ENCODE measurements at places on chromosomes 7 and 10. TPM values are rescaled to one million over a fixed set of nuclear protein-coding genes. Genes with fewer than 3 reads are reported as not detected.

RAPGEF5 gene
- total RNA-seq = 1.7 TPM

RABGEF1 gene
- 25.6 TPM for total RNA-seq

HSPB1 gene
- total RNA-seq = 31.0 TPM

COL1A2 gene
- 4,961 TPM for total RNA-seq

COX15 gene
- 20.4 TPM for total RNA-seq

SFRP5 gene
- total RNA-seq = 3.9 TPM

AFAP1L2 gene
- total RNA-seq = 0.47 TPM

SPDYE3 gene
- total RNA-seq = not detected

GPR146 gene
- 6.8 TPM for total RNA-seq

FBXO24 gene
- total RNA-seq = 0.30 TPM

FAM25A gene
- total RNA-seq = not detected

GPR37 gene
- total RNA-seq = 0.30 TPM

EMX2 gene
- total RNA-seq = 0.08 TPM

PRPS1L1 gene
- total RNA-seq = not detected

AKR1C4 gene
- total RNA-seq = not detected

AOAH gene
- not detected for total RNA-seq

RPS24 gene
- 2,574 TPM for total RNA-seq

SLC16A12 gene
- total RNA-seq = 0.12 TPM

IFIT1B gene
- not detected for total RNA-seq

ANXA8 gene
- 0.68 TPM for total RNA-seq

PRSS37 gene
- not detected for total RNA-seq

PLEKHS1 gene
- total RNA-seq = not detected

FAM25C gene
- total RNA-seq = not detected

PLAC9 gene
- total RNA-seq = 24.6 TPM

MBL2 gene
- not detected for total RNA-seq

PNLIPRP2 gene
- not detected for total RNA-seq

TMEM196 gene
- not detected for total RNA-seq

SORCS3 gene
- not detected for total RNA-seq

AS3MT gene
- 5.9 TPM for total RNA-seq

AMZ1 gene
- total RNA-seq = 0.70 TPM

CLCN1 gene
- total RNA-seq = not detected

TMEM184A gene
- total RNA-seq = not detected

FRMD4A gene
- total RNA-seq = 20.0 TPM

SYT15 gene
- total RNA-seq = 0.59 TPM

SORCS1 gene
- not detected for total RNA-seq

ANKRD22 gene
- total RNA-seq = not detected

SPDYE18 gene
- total RNA-seq = 0.08 TPM

GBX1 gene
- not detected for total RNA-seq

FAM13C gene
- total RNA-seq = 1.6 TPM

CLIP2 gene
- 52.9 TPM for total RNA-seq

NEURL1 gene
- total RNA-seq = under 0.01 TPM

PSMC2 gene
- 191 TPM for total RNA-seq

MGMT gene
- total RNA-seq = 26.0 TPM

IGFBP1 gene
- total RNA-seq = not detected

CEP55 gene
- 0.47 TPM for total RNA-seq

Data from smooth muscle cell of the coronary artery (primary cell).